ENCODE measurements at places on chromosomes 12 and 14.
A peak's percentile ranks its signal among the peaks of the same experiment; 100 is the strongest.

DNA sequence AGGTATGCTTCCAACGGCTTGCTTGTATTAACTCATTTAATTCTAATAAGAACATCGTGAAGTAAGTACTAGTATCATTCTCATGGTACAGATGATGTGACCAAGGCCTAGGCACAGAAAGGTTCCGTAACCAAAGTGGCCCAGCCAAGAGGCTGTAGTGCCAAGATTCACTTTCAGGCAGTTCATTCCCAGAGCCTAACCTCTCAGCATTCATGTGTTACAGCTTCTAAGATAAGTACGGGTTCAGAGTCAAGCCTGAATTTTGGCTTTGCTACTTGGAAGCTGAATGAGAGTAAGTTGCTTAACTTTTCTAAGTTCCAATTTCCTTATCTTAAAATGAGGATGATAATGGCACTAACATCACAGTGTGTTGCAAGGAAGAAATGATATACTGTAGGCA is 379.9 kb downstream of the AEBP2 start:
- no peak for DNase-seq

DNA sequence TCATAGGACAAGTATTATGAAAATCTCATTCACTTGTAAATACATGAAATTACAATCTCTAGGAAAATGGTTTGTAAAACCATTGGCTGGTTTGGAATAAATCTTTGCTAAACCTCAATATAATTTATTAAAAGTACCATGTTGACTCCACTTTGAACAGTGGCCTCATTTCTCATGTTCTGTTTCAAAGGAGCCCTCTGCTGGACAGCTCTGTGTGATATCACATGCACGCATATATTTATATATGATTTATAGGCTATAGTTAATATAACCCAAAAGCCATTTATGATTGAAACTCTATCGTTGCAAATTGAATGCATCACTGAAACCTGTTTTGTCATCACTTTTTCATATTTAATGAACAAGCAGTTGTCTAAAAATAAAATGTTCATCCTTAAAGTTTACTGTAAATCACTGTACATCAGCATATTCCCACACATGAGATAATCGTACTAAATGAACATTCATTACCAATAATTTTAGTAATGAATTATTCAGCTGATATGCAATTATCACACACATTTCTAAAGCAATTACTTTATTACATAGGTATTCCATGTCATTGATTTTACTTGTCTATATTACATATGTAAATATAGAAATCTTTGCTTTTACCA is 493.8 kb downstream of the NPAS3 start:
- DNase-seq: no peak

GRCh38 chr14:77189479-77189878 is 7.9 kb downstream of the TMEM63C start:
- no peak for DNase-seq

DNA sequence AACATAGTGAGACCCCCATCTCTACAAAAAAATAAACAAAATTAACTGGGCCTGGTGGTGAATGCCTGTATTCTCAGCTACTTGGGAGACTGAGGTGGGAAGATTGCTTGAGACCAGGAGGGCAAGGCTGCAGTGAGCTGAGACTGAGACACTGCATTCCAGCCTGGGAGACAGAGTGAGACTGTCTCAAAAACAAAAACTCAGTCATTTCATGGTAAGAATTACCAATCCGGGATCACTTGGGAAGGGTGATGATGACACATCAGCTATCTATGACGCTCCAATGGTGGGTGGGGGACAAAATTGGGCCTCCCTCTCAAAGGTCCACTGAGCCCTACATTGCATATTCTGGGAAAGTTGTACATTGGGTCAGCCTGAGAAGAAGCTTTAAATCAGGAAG is 47.7 kb downstream of the SERPINA3 start:
- no peak for DNase-seq

GRCh38 chr12:761256-761655 is 8.9 kb downstream of the WNK1 start:
- DNase-seq: no peak

DNA sequence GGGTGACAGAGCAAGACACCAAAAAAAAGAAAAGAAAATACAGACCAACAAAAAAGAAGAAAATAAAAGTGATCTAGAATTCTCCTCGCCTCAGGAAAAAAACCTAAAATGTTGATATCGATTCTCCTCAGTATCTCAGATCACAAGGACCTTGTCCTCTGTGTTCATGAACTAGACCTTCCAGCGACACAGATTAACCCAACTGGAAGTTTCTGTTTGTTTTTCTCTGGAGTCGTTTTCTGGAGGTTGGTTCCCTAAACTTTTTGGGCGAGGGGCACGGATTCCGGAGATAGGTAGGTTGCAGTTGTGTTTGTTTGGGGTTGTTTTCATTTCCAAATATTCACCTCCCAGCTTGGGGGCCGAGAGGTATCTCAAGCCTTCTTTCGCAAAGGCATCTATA is 559 bp upstream of the RFC5 start:
- DNase-seq: no peak

DNA sequence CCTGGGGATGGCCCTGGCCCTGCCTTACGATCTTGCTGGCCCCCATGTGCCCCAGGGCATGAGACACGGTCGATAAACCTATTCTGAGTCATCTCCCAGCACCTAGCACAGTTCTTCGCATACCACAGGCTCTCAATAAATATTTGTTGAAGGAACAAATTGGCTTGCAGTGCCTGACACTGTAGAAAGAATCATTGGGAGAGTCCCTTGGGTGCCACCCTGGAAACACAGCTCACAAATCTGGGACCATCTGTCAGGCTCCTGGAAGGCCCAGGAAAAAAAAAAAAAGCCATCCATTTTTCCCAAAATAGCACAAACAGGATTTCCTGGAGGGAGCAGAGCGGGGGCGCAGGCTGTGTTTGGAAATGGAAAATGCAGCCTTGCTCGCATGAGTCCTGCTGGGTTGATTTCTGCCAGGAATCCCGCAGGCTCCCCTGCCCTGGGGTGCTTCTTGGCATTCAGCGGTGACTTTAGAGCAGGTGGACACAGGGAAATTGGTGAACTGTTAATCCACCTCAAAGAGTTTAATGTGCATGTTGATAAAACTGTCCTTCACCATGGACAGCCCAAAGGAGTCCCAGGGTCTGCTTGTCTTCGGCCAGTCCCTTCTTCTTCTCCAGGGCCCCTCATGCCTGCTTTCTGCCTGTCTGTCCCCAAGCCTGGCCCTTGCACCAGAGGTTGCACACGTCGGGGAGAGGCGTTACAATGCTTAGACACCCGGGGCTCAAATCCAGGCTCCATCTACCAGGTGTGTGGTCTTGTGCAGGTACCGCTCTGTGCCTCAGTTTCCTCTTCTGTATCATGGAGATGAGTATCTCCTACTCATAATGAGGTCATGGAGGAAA is 106.1 kb upstream of the RFLNA start:
- no peak for DNase-seq

DNA sequence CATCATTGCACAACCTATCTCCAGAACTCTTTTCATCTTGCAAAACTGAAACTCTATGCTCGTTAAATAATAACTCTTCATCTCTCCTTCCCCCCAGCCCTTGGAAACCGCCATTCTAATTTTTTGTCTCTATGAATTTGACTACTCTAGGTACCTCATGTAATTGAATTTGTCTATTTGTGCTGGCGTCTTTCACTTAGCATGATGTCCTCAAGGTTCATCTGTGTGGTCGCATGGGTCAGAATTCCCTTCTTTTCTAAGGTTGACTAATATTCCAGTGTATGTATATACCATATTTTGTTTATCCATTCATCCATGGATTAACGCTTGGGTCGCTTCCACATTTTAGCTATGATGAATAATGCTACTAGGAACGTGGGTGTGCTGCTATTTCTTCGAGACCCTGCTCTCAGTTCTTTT is 80.1 kb downstream of the PLXNC1 start:
- DNase-seq: no peak

- DNase-seq: no peak
These were observed 38.7 kb downstream of the SETD3 start for GRCh38 chr14:99441918-99442317.

- DNase-seq: no peak
These were observed 8.3 kb downstream of the BDKRB2 start for GRCh38 chr14:96212896-96213295.

GRCh38 chr12:27651201-27651600 is 45.0 kb upstream of the REP15 start:
- DNase-seq: no peak

DNA sequence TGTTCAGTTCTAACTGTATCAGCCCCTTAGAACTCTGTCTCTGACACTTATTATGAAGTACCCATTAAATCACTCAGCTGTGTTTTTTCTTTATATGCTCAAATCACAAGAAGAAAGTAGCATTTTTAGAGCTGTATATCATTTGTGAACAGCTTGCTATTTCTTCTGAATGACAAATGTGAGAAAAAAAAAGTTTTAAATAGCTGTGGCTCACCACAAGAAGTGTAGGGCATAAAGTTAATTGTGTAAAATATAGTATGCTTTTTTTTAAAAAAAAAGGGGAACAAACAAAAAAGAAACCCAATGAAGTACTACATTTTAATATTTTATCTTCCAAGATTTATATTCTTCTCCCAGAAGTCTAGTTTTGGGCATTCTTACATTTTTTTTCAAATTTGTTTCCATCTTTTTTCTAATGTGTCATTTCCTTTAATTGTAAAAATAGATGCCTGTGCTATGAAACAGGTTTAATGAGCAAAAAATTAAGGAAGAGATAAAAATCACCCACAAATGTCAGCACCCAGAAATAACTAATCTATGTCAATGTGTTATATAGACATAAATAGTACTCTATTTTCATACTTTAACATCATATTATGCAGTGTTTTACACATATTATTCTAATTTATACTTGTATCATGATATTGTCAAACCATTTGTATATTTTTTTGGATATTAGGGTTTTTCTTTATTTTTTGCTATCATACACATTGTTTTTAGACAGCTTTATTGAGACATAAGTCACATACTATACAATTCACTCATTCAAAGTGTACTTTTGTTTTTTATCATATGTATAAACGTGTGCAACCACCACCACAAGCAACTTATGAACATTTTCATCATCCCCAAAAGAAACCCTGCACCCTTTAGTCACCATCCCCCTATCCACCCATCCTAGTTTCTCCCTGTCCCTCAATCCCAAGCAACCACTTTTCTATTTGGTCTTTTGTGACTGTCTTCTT is 22.4 kb upstream of the LRRK2 start:
- DNase-seq: no peak

- no peak for DNase-seq
These were observed 61.7 kb upstream of the DLK1 start for GRCh38 chr14:100664841-100665510.

DNA sequence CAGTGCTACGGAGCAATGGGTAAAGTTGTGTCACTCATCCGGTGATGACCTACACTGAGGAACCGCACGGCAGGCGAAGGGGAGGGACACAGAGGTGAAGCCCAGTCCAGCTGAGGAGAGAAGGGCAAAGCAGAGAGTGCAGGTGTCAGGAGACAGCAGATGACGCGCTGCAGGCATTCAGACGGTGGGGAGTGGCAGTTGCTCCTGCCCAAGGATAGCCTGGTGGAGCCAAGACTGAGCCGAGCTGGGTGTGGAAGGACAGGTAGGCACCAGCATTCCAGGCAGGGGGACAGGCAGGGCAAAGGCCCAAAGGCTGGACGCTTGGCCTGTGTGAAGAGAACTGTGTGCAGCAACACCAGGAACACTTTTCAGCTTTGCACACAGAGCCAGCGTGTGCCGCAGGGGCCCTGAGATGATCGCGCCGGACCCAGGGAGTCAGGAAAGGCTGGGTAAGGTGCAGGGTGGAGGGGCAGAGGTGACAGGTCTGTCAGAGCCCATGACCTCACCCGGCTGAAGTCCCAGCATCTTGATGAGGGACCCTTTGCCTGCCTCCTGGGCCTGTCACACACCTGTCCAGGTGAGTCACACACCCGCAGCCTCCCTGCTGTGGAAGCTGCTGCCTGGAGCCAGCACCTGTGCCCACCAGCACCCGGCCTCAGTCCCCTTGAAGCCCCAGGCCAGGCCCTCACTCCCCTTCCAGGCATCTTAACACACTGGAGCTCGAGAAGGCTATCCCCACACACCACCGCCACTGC is 48.4 kb downstream of the TSPAN11 start:
- DNase-seq: no peak

DNA sequence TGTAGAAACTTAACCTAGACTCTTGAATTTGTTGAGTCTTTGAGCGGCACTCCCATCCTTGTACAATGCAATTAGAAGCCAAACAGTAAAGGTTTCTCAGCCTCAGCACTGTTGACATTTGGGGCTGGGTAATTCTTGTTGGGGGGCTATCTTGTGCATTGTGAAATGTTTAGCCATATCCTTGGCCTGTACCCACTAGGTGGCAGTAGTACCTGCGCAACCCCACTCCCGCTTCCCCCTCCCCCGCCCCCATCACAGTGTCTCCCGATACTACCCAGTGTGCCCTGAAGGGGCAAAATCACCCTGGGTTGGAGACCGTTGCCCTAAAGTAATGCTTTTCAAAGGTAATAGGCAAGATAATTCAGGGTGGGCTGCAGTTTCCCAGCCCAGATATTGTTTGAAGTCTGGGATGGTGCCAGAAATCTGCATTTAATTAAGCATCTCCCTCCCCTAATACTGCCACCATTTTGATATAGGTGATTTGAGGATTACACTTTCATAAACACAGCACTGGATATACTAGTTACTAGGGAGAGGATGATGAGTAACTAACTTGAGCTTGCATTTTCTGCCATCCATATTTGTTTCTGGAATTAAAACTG is 1.8 kb downstream of the COX6A1 start:
- DNase-seq: peak; percentile 51

DNA sequence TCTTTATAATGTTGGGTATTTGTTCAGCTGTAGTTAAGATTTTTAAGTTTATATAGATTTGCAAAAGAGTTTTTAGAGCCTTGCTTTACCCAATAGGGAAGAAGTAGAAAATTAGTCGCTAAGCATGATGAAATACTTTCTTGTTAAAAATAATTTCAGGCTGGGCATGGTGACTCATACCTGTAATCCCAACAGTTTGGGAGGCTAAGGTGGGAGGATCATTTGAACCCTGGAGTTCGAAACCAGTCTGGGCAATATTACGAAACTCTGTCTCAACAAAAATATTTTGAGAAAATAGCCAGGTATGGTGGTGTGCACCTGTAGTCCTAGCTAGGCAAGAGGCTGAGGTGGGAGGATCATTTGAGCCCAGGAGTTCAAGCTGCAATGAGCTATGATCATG is 18.7 kb upstream of the SCFD1 start:
- DNase-seq: no peak

- no peak for DNase-seq
These were observed 1.1 kb downstream of the KMT2D start for GRCh38 chr12:49059299-49060171.

GRCh38 chr14:55221186-55221585 is 29.8 kb upstream of the DLGAP5 start:
- no peak for DNase-seq

DNA sequence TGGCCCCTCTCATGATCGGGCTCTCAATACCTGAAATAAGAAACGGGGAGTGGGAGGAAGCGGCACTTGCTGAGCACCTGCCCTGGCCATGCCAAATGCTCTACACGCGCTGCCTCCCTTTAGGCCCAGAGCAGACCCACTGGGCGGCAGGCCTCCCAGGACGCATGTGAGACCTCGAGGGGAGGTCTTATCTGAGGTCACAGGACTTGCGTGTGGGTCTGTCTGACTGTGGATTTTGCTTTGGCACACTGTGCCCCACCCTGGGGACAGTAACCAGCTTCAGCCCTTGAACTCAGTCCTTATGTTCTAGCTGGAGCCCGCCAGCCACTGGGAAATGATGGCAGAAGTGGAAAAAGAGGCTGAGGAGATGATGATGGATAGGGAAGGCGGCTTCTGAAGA is 91.8 kb downstream of the RBM19 start:
- no peak for DNase-seq

- DNase-seq: no peak
These were observed 38.4 kb upstream of the SELPLG start for GRCh38 chr12:108672054-108672453.

GRCh38 chr12:51887476-51888315 is at the start of gene ANKRD33:
TSS of gene ANKRD33 (plus strand) at chr12:51888103. CDS start at chr12:51888187, 84 bp downstream.
- no peak for DNase-seq

Measured in activated CD4-positive, CD25-positive, alpha-beta regulatory T cell treated with anti-CD3 and anti-CD28 coated beads, Interleukin-2, amount 50 U/mL, for 16 hours (primary cell).